Kidney epithelial cell (primary cell): ENCODE measurements at places on chromosomes 1 and 21.

DNA sequence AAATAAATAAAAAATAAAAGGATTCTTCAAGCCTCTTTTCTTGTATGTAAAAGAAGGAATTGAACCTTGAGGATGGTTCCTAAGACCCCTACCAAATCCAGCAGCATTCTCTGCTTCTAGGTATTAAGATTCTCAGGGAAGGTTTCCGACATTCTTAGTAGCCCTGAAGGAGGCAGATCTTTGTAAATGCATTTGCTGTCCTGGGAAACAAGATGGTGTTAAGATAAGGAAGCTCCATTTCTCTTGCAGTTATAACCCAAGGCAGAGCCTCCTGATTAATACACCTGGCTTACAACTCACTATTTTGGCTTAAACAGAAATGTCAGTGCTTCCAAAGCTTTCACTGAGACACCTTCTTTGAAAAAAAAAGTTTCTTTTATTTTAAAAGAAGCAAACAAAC, 393.8 kb downstream of the DISC1 start:
- DNase-seq: no peak

GRCh38 chr1:115656461-115657077, 14.8 kb downstream of the VANGL1 start:
- DNase-seq: no peak

DNA sequence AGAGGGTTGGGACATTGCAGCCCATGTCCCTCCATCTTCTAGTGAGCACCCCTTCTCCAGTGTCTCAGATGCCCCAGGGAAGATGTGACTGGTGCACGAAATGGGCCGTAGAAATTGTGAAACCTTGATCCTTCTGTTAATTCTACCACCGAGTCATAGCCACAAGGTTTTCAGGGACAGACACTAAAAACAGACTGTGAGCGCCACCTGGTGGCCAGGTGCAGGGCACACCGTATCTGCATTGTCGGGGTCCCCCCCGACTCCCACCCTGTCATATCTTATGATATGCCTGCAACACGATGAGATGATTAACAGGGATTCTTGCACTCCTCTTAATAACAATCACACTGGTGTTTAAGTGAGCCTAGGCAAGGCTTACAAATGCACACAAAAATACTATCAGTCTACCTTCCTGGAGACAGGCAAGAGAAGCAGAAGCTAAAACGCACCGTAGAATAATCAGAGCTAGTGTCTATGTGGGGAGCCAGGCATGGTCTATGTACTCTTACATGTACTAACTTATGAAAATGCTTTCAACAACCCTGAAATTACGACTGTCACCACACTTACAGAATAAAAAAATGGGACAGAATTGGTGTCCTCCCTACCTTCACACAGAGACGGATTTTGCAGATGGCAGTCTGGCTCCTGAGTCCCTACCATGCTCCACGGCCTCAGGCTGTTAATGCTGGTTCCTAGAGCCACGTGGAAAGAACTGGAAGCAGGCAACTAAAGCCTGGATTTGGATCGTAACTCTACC, 57.9 kb downstream of the FHAD1 start:
- no peak for DNase-seq

GRCh38 chr1:247906504-247907047, 11.2 kb downstream of the OR2W3 start:
- DNase-seq: no peak

DNA sequence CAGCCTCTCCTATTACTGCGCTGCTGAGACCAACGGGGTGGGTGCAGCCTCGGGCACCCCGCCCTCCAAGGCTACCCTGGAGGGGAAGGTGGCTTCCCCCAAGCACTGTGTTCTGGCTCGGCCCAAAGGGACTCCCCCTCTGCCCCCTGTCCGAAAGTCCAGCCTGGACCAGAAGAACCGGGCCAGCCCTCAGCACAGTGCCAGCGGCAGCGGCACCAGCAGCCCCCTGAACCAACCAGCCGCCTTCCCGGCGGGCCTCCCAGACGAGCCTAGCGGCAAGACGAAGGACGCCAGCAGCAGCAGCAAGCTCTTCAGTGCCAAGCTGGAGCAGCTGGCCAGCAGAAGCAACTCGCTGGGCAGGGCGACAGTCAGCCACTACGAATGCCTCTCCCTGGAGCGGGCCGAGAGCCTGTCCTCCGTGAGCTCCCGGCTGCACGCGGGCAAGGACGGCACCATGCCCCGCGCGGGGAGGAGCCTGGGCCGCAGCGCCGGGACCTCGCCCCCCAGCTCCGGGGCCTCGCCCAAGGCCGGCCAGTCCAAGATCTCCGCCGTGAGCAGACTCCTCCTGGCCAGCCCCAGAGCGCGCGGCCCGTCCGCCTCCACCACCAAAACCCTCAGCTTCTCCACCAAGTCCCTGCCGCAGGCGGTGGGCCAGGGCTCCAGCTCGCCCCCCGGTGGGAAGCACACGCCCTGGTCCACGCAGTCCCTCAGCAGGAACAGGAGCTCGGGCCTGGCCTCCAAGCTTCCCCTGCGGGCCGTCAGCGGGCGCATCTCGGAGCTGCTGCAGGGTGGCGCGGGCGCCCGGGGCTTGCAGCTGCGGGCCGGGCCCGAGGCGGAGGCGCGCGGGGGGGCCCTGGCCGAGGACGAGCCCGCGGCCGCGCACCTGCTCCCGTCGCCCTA, 533.1 kb downstream of the KIF26B start:
- DNase-seq: no peak
